Activated CD8-positive, alpha-beta T cell treated with anti-CD3 and anti-CD28 coated beads, Interleukin-2, amount 10 ng/mL, durations not matched to agents 7 days and 5 days (primary cell): ENCODE measurements at places on chromosomes 16 and 17. TPM values are rescaled to one million over a fixed set of nuclear protein-coding genes. Genes with fewer than 3 reads are reported as not detected.

The CRYM gene
- not detected for total RNA-seq

GRCh38 chr17:76414334-76415295, 30.2 kb downstream of the SPHK1 start:
- H3K4me3 ChIP-seq: no peak overlapping the region
- H3K36me3 ChIP-seq: no peaks in the 10 kb centered on the region
- no peak for DNase-seq
- no peaks in the 10 kb centered on the region for H3K27me3 ChIP-seq
- no peak overlapping the region for H3K27ac ChIP-seq
- H3K4me1 ChIP-seq: no peaks in the 10 kb centered on the region

DNA sequence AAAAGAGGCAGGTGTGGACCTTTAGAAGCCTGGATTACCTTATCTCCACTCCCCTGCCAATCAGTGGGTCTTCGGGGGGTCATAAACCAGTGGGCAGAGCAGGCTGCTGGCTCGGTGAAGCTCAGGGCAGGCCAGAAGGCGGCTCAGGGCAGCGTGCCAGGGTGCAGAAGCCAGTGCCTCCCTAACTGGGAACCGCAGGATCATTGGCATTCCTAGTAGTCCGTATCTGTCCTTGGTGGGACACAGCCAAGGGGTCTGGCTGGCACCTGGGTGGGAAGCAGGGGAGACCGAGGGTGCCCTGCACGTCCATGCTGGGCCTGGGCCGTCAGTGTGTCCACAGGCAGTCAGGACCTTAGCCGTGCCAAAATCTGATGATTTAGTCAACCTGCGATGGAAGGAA, 76.8 kb downstream of the SEC14L1 start:
- DNase-seq: no peak
- H3K27ac ChIP-seq: no peak overlapping the region
- peaks cover 51% of the 10 kb centered on the region for H3K36me3 ChIP-seq

GRCh38 chr16:66952430-66953110, 8.5 kb upstream of the CES3 start:
- no peak overlapping the region for H3K4me3 ChIP-seq
- H3K27me3 ChIP-seq: peaks cover 45% of the 10 kb centered on the region
- H3K4me1 ChIP-seq: peaks cover 20% of the 10 kb centered on the region
- H3K36me3 ChIP-seq: peaks cover 5% of the 10 kb centered on the region

- H3K36me3 ChIP-seq: peaks cover 13% of the 10 kb centered on the region
- peaks cover 6% of the 10 kb centered on the region for H3K4me1 ChIP-seq
- no peaks in the 10 kb centered on the region for H3K27me3 ChIP-seq
Measured at GRCh38 chr17:48215583-48216139, 108.1 kb downstream of the SNX11 start.

The HASPIN gene
- total RNA-seq: 27.0 TPM
